ENCODE measurements at places on chromosomes 2 and 18.

DNA sequence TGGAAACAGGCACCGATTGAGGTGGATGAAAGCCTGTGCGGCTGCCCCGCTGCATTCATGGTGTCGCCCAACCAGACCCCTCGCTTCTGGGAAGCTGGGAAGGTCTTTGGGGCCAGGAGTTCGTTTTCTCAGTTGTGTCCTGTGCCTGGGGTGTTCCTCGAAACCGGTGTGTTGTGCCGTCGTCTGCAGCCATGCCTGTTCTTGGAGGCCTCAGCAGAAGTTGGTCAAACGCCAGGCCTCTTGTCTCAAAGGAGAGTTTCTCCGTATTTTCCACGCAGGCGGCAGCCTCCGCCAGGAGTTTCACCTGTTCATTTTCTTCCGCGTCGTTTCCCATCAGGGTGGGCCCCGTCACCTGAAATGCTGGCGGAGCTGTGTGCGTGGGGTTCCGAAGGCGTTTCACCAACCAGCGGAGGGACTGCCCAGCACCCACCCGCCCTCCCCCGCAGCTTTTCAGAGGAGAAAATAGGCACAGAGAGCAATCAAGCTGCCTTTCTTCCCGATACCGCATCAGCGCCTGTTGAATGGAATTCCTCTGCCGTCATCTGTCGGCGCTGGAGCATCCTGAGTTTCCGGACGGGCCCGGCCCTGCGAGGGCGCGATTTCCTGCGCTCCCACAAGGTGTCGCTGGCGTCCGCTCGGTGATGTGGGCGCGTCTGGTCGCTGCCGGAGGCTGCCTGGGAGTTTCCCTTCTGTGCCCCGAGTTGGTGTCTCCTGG, 17.0 kb upstream of the NFATC1 start:
- H3K36me3 ChIP-seq, result peaks cover 9% of the 10 kb centered on the region
- no peak overlapping the region for H3K4me3 ChIP-seq
- H3K4me1 ChIP-seq, result no peaks in the 10 kb centered on the region

DNA sequence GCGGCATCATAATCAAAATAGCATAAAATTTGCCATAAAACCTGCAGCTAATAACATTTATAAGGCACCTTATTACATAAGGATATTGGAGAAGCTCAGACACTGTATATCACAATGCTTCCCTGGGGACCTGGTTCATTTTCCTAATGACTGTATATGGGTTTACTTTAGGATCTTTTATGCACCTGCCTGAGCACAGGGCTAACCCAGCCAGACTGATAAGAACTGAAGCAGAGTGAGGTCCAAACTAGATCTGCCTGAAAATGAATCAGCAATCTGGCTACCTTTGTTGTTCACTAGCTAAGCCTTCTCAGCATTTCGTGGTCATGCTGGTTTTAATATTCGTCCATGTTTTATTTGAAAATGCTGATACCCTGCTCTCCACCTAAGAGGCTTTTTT, 1922.3 kb upstream of the CELF4 start:
- H3K36me3 ChIP-seq, result no peaks in the 10 kb centered on the region
- H3K4me3 ChIP-seq, result no peak overlapping the region
- H3K27me3 ChIP-seq, result no peaks in the 10 kb centered on the region
- no peaks in the 10 kb centered on the region for H3K4me1 ChIP-seq

DNA sequence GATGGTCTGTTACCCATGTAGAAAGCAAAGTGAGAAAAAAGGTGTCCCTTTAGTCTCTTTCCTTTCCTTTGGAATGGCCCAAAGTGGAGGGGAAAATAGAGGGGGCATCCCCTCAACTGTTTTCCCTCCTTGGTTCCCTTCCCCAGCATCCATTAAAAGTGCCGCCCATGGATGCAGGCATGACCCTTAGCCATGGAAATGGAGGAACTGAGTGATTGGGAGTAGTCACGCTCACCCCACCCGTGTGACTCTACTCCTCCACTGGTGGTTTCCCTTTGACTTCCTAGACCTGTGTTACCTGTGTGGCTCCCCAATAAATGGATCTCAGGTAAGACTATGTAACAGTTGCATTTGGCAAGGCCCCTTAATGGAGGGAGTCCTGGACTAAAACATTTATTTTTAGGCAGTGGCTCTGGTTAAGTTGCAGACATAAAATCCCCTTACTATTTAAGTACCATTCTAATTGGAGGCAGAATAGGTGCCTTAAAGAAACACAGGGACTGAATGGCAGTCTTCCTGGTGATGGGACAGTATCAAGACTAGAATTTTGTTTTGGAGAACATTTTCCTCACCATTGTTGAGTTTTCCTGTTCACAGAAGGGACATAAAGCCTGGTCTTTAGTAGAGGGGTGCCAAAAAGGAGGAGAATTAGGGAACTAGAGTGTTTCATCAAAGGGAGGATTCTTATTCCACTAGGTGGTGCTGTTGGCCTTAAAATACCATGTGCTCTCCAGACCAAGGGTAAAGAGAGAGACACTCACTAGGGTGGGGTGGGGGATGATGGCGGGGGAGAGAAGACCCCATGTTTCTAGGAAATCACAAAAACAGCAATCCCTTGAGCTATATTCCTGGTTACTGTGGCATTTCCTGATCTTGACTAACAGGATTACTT, 25.7 kb upstream of the PLA2R1 start:
- no peak for DNase-seq
- no peaks in the 10 kb centered on the region for H3K27me3 ChIP-seq
- H3K27ac ChIP-seq, result no peak overlapping the region
- H3K36me3 ChIP-seq, result no peaks in the 10 kb centered on the region
- no peaks in the 10 kb centered on the region for H3K4me1 ChIP-seq
- H3K4me3 ChIP-seq, result no peak overlapping the region

GRCh38 chr2:233556881-233557736, 9.5 kb downstream of the USP40 start:
- H3K36me3 ChIP-seq, result peaks cover 78% of the 10 kb centered on the region
- no peak overlapping the region for H3K4me3 ChIP-seq
- no peak overlapping the region for H3K27ac ChIP-seq
- H3K4me1 ChIP-seq, result no peaks in the 10 kb centered on the region

- no peak for DNase-seq
- H3K4me1 ChIP-seq, result no peaks in the 10 kb centered on the region
- no peaks in the 10 kb centered on the region for H3K36me3 ChIP-seq
- H3K27me3 ChIP-seq, result no peaks in the 10 kb centered on the region
Observed at GRCh38 chr18:59233017-59233410, 13.1 kb downstream of the GRP start.
